ENCODE measurements at places on chromosomes 1 and 21. TPM values are rescaled to one million over a fixed set of nuclear protein-coding genes. Genes with fewer than 3 reads are reported as not detected.

TCHH gene
- not detected for polyA plus RNA-seq

SLC44A5 gene
- polyA plus RNA-seq: 16.0 TPM

HSF2BP gene
- 0.67 TPM for polyA plus RNA-seq

IRF6 gene
- not detected for polyA plus RNA-seq

LRRC38 gene
- not detected for polyA plus RNA-seq

SPAG17 gene
- not detected for polyA plus RNA-seq

F3 gene
- 6.6 TPM for polyA plus RNA-seq

CRP gene
- polyA plus RNA-seq: not detected

CFHR5 gene
- not detected for polyA plus RNA-seq

All from HepG2 (cell line).